ENCODE measurements at places on chromosomes 6 and 20.

- no peak for DNase-seq
Measured at GRCh38 chr20:4341804-4342485, 326.6 kb upstream of the RNF24 start.

- no peak for DNase-seq
Measured at GRCh38 chr20:9179867-9180266, 111.0 kb downstream of the PLCB4 start.

DNA sequence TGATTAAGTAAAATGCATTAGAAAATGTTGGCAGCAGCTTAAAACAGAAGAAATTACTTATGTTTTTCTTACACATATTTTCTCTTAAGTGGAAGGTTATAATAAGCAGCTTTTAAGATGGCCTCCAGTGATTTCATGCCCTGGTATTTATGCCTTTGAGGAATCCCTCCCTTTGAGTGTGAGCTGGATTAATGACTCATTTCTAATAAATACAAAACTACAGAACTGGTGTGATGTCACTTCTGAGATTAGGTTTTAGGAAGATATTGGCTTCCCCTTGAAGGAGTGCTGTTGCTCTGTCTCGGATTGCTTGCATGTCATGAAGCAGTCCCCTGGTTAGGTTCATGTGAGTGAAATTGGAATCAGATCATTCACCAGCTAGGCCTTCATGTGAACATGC is 143.2 kb upstream of the EPHA7 start:
- DNase-seq = no peak

DNA sequence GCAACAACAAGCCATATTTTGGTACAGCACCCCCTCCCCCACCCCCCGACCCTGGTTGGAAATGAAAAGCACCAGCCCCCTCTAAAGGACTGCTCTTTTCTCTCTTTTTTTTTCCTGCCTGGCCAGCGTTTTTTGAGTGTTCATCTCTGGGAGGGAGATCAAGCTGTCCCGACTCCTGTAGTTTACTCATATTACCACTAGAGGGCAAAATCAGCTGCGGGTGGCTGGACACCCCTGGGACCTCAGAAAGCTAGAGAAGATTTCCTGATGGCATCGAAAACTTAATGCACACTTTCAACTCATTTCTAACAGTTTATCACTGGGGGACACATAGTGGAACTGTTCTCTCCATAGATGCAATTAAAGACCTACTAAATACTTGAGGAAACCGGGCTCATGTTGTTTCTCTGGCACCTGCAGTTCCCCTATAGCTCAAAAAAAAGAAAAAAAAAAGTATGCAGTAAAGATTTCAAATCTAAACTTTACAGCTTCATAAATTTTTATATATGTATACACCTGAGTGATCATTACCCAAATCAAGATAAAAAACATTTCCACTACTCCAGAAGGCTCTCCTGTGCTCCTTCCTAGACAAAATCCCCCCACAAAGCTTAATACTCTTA is 24.4 kb downstream of the CNBD2 start:
- peak; percentile 83 for DNase-seq

DNA sequence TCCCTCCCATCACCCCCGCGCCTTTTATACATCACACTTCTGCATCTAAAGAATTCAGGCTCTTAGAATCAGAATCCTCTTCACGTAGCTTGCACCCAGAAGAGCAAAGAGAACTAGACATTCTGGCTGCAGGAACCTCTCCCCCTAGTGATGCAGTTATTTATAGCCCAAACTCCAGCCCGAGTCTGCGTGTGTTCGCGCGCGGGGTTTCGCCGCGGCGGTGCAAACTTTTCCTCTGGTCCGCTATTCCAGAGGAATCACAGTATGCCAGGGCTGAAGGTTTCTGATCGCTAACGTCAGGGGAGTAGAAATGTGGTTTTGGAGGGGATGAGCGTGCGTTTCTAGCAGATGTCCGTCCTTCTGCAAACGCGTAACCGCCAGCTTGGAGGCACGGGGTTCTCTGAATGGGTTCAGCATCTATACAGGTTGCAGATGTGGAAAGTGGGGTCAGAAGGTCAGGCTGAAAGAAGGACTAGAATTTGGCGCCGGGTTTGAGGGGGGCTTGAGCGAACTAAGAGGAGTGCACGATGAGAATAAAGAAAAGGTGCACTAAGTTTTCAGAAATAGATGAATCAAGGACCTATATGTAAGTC is 1.8 kb downstream of the EPHA7 start:
- DNase-seq = peak; percentile 70

- no peak for DNase-seq
Measured at GRCh38 chr6:140068801-140069200, 694.4 kb upstream of the CITED2 start.

DNA sequence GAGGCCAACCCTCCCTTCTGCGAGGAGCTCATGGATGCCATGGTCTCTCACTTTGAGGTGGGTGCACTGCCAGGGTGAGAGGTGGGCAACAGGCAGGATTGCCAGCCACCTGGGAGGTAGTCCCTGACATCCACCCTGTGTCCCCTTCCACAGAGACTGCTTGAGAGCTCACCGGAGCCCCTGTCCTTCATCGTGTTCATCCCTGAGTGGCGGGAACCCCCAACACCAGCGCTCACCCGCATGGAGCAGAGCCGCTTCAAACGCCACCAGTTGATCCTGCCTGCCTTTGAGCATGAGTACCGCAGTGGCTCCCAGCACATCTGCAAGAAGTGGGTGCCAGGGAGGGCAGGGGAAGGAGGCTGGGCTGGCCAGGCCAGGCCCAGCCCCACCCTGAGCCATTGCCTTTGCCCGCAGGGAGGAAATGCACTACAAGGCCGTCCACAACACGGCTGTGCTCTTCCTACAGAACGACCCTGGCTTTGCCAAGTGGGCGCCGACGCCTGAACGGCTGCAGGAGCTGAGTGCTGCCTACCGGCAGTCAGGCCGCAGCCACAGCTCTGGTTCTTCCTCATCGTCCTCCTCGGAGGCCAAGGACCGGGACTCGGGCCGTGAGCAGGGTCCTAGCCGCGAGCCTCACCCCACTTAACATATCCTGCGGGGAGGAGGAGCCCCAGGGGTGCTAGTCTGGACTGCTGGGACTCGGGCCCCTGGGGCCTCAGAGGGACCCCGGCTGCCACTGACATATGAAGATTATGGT is 12.8 kb downstream of the PCIF1 start:
- DNase-seq = no peak

DNA sequence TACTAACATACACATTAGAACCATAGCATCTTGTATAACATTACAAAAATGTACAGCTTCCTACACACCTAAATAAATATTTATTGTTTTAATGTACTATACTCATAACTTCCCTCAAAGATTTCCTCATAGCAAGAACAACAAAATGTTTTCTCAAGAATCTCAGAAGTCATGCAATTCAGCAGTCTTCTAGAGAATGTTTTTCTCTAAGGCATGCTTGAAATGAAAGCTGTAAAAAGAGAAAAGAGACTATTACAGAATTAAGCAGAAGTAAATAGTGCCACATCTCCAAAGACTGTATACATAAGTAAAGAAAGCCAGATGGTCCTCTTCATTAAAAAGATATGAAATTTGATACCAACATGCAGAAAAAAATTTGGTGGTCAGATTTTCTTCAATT is 672.2 kb downstream of the EPM2A start:
- DNase-seq = no peak

- peak; percentile 21 for DNase-seq
Measured at GRCh38 chr20:52959125-52959524, 13.0 kb upstream of the TSHZ2 start.

- peak; percentile 86 for DNase-seq
Measured at GRCh38 chr20:32357375-32357868, 709 bp upstream of the ASXL1 start.

All from DMS53 (cell line).